ENCODE measurements at places on chromosomes 11 and 22.
A peak's percentile ranks its signal among the peaks of the same experiment; 100 is the strongest.

- DNase-seq = no peak
These were observed 42.4 kb downstream of the KCNJ4 start for GRCh38 chr22:38412435-38413084.

- no peak for DNase-seq
These were observed 11.5 kb downstream of the BMAL1 start for GRCh38 chr11:13289081-13289480.

GRCh38 chr11:113615098-113615497 is 91.0 kb downstream of the TMPRSS5 start:
- DNase-seq = no peak

GRCh38 chr22:39614442-39614841 is 43.9 kb downstream of the CACNA1I start:
- no peak for DNase-seq

DNA sequence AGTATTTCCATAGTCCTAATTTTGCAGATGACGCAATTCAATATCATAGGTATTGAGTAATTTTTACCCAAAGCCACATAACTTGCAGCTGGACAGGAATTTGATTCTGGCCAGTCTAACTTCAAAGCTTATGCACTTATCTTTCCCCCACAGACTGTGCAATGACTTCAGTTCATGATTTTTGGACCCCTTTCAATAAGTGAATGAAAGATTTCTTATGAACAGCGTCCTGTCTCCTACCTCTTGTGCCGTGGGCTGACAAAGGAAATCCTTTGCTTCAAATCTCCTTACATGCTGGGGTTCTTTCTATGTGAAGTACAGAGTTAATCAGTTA is 217.7 kb upstream of the KIRREL3 start:
- DNase-seq = no peak

DNA sequence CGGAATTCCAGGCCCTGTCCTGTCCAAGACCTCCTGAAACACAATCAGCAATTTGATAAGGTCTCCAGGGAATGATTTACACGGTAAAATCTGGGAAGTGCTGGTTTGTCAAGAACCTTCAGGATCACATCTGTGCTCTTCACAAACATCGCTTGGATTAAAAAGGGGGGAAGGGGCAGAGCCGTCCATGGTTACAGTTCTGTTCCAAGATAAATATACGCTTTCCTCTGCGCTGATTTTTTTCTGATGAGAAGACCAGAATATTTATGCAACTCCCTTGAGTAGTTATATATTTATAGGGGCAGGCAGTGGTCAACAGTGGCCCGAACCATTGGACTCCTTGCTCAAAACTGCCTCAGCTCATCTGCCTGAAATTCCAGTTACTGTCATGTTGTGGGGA is 9.2 kb upstream of the APOL5 start:
- DNase-seq = no peak

DNA sequence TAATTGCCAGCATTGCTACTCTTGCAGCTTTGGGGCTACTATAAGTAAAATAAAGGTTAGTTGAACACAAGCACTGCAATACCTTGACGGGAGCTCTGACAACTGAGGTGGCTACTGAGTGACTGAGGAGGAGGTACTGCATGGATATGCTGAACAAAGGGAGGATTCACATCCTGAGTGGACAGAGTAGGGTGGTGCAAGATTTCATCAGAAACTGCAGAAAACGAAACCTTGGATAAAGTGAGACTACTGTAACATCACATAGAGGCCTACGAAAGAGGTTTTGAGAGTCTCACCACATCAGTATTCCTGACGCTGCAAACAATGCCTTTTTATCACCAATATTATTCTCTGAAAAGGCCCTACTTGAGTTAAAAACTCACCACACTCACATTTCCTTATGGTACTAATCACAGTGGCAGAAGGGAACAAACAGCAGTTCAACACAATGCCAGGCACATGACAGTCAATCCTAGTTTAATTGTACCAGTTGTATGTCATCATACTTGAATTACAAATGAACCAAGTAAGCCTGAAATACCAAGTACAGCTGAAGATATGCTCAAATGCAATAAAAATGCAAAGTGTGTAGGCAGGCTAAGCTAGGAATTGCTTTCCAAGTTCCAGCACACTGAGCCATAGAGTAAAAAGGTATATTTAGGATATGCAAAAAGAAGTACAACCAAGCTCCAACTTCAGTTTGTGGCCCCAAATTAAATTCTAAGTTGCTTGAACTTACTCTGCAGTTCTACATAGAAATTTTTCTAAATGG is 4.0 kb upstream of the GPR83 start:
- no peak for DNase-seq

DNA sequence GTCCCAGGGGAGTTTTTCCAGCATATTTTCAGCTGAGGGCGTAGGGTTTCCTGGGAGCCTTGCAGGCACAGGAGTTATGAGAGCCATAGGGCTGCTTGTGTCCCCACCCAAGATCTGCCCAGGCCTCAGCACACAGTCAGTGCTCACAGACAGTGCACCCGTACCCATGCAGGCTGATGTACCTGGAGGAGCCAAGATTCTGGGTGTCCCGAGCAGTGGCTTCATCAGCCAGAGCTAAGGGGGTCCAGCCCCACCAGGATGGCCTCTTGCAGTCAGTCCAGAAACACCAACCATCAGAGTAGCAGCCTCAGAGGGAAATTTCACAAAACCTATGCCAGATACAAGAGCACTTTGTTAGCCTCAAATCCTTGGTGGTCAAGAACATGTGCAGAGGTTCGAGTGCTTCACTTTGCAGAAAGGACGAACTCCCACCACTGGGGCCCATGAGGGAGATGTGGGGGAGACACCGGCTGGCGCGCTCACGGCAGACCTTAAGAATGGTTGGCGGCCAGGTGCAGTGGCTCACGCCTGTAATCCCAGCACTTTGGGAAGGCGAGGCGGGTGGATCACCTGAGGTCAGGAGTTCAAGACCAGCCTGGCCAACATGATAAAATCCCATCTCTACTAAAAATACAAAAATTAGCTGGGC is 43.8 kb upstream of the RTL6 start:
- DNase-seq = no peak

- DNase-seq = no peak
These were observed 56.9 kb upstream of the PRSS23 start for GRCh38 chr11:86743223-86744118.

DNA sequence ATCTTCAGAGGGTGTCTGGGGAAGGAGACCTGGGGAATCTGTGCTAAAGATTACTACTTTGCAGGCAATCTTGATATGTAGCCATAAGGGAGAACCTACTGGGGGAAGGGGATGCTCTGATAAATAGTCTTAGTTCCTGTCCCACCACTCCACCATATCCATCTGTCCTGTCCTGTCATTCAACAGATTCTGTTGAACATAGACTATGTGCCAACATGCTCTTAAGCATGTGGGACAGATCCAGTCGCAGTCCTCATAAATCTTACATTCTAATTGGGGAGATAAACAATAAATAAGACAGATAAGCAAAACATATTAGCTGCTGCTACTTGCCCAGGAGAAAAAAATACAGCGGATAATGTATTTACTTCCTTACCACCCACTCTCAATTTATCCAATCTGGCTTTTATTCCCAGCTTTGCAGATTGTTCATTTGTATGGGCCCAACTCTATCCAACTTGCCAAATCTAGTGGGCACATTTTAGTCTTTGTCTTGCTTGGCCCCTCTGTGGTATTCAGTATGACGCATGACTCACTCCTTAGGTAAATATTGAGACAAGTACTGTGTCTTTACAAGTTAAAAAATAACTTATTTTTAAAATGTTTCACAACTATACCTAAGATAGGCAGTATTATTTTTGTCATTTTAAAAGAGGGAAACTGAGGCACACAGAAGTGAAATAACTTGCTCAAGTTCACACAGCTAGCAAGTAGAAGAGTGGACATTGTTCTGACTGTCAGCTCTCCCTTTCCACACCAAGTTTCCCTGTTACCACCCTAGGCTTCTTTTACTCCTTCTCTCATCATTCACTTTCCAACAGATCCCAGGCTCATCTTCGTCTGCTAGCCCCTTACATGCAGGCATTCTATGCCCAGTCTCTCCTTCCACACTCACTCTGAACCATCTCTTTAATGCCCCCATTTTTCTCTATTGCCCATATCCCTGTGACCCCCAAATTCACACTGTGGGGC is 133.6 kb upstream of the SESN3 start:
- DNase-seq = no peak

- DNase-seq = no peak
These were observed 29.8 kb upstream of the CCDC188 start for GRCh38 chr22:20180640-20181039.

DNA sequence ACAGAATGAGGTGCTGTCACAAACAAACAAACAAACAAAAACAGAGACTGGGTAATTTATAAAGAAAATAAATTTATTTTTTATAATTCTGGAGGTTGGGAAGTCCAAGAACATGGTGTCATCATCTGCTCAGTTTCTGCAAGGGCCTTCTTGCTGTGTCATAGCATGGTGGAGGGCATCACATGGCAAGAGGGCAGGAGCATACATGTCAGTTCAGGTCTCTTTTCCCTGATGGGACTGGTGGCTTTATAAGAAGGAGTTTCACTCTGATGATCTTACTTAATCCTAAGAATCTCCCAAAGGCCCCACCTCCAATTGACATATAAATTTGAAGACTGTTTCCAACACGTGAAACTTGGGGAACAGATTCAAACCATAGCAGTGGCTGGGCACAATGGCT is 135.7 kb downstream of the NECTIN1 start:
- DNase-seq = no peak

- no peak for DNase-seq
These were observed 282.5 kb upstream of the MPPED2 start for GRCh38 chr11:30868626-30869081.

GRCh38 chr11:121449123-121449522 is 3.0 kb upstream of the SORL1 start:
- no peak for DNase-seq

DNA sequence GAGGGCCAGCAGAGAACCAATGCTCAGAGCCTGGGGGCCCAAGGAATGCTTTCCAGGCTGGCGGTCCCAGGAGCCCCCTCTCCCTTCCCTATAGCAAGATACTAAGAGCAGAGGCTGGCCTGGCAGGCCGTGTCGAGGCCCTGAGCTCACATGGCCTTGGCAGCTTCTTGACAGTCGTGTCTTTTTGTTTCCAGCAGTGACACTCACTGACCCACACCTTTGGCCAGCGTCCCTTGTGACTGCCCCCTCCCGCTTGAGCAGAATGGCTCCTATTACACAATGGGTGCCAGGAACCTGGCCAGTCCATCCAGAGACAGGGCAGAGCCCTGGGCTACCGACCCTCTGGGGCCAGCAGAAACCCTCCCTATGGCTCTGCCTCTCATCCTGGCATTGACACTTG is 6.4 kb upstream of the CCND1 start:
- DNase-seq = no peak

- DNase-seq = no peak
These were observed 1.5 kb upstream of the ALDH3B1 start for GRCh38 chr11:68008381-68009337.

GRCh38 chr22:37561212-37562048 is 1.1 kb downstream of the CDC42EP1 start:
- peak; percentile 44 for DNase-seq

DNA sequence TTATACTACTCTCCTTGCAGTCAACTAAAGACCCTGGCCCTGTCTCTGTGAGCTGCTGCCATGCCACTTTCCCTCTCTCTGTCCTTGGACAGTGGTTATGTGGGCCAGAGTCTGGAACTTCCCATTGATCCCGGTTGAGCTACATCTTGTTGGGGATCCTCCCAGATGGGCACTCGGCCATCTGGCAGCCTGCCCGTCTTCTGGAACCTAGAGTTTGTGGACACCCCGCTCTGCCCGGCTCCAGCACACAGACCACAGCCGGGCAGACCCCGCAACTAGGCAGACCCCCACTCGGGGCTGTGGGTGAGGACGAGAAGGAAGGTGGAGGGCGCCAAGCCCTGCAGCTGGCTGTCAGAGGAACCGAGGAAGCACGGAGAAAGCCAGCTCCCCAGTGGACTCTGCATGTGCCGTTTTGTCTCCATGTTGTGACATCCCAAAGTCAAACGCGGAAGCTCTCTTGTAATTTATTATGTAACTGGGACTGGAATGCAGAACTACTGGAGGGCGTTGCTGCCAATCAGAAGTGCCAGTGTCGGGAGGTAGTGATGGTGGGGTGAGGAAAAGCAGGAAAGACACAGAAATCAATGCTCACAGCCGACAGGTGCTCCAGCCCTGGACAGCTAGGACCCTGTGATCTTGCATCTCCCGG is 207.7 kb downstream of the CEP164 start:
- no peak for DNase-seq

DNA sequence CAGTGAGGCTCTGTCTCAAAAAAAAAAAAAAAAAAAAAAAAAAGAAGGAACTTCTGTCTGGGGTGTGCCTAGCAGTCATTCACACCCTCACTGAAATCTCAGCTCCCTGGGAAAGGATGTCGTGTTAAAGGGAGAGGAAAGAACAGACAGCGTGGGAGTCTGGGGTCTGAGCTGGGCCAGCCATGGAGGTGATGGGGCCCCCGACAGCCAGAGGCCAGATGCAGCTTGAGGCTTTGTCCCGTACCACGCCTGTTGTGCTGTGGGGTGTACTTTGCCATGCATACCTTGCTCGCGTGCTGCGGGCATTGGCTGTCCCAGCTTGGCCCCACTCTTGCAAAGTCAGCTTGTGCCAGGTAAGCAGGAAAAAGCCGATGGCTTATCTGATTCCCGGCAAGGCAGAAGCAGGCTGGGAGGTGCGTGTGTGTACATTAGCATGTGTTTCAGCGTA is 4.6 kb downstream of the SYT12 start:
- DNase-seq = no peak

DNA sequence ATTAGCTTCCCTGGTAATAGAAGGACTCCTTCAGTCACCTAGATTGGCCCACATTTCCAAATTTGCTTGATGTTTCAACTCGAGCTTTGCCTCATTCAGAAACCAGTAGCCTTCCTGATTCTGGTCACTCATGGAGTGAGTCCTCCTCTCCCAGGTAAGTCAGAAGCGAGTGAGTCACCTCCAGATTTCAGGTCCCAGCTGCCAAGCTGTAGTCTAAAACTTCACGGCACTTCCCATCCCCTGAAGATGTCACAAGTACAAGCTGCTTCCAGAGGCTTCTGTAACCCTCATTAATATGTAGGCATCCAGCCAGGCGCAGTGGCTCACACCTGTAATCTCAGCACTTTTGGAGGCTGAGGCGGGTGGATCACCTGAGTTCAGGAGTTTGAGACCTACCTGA is 23.5 kb downstream of the ARHGAP8 start:
- no peak for DNase-seq

DNA sequence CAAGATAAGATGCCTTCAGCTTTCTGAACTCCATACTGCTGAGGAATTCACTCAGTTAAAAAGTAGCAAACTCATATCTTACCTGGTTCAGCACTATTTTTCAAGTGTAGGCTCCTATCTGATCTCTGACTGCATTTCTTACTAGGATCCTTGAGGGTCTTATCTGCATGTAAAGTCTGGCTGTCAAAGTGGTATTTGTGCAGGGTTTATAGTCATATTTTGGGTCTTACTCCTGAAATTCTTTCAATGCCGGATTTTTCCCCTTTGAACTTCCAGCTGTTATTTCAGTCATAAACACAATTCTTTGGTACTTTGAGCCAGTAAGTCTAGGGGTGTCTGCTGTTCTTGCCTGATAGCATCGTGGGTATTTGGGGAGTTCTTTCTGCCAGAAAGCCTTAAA is 25.3 kb upstream of the NOX4 start:
- no peak for DNase-seq

GRCh38 chr22:22770280-22770871 is 117.2 kb upstream of the IGLL5 start:
- peak; percentile 34 for DNase-seq

GRCh38 chr11:119800171-119800570 is 71.2 kb upstream of the NECTIN1 start:
- DNase-seq = no peak

- no peak for DNase-seq
These were observed 33.8 kb downstream of the PDGFD start for GRCh38 chr11:104130161-104130560.

GRCh38 chr11:134041791-134042696 is 26.8 kb upstream of the JAM3 start:
- DNase-seq = no peak

- no peak for DNase-seq
These were observed 162.1 kb downstream of the MN1 start for GRCh38 chr22:27639248-27640086.
